ENCODE measurements at places on chromosomes 3 and 15.

DNA sequence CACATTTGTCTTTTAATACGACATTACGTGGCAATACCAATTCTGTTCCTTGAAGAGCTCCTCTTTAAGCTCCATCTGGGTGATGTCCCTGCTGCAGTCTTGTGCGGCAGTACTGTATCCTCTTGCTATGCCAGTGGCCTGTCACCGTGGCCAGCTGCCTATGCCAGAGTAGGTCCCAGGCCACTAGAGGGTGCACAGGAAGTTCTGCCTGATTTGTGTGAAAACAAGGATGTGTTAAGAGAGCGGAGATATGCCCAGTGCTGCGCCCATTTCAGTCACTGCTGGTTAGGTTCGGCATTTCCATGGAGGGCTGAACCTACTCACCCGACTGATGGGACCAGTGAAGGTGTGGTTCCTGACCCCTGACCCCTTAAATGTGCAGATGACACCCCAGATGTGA is 25.2 kb downstream of the NIPA1 start:
- no peak for DNase-seq

- DNase-seq, result no peak
These were observed 2.0 kb downstream of the EPHB3 start for GRCh38 chr3:184563561-184563925.

DNA sequence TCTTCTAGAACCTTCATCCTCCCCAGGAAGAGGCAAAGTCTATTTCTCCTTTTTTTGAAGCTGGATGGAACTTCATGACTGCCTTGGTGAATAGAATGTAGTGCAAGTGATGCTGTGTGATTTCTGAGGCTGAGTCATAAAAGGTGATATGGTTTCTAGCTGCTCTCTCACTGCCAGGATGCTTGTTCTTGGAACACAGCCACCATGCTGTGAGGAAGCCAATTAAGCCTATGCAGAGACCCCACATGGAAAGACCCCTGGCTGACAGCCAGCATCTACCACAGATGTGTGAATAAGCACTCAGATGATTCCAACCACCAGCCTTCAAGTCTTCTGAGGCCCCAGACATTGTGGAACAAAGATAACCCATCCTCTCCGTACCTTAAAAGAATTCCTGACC is 57.0 kb downstream of the ISL2 start:
- no peak for DNase-seq

DNA sequence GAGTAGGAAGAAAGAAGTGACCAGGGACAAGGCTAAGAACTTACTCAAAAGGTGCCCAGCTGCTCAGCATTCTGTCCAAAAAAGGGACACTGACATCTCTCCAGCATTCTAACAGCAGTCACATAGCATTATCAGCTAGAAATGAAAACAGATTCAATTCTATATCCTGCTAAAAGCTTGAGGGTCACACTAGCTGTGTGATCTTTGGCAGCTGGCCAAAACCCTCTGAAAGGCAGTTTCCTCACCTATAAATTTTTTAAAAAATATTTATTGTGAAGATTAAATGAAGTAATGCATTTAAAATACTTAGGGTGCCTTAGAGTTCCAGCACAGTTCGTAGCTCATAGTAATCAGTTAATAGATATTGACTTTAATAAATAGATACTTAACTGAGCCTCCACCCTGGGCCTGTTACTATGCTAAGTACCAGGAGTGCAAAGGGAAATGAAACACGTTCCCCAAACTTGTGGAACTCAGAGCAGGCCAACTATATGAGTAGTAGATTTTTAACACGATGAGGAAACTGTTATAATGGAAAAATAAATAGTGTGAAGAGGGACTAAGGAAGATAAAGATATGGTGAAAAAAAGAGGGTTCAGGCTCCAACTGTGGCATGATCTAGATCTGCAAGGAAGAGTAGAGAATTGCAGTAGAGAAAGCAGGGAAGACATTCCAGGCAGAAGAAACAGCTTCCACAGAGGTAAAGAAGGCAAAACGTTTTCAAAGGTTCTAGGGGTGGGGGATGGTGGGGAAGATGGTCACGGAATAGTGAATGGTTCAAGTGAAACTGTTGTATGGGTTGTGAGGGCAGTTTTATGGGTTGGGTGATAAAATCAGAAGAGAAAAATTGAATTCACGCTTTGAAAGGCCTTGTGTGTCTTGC is 11.4 kb downstream of the CD86 start:
- no peak for DNase-seq

GRCh38 chr15:48559285-48559684 is 86.2 kb downstream of the FBN1 start:
- peak; percentile 83 for DNase-seq

DNA sequence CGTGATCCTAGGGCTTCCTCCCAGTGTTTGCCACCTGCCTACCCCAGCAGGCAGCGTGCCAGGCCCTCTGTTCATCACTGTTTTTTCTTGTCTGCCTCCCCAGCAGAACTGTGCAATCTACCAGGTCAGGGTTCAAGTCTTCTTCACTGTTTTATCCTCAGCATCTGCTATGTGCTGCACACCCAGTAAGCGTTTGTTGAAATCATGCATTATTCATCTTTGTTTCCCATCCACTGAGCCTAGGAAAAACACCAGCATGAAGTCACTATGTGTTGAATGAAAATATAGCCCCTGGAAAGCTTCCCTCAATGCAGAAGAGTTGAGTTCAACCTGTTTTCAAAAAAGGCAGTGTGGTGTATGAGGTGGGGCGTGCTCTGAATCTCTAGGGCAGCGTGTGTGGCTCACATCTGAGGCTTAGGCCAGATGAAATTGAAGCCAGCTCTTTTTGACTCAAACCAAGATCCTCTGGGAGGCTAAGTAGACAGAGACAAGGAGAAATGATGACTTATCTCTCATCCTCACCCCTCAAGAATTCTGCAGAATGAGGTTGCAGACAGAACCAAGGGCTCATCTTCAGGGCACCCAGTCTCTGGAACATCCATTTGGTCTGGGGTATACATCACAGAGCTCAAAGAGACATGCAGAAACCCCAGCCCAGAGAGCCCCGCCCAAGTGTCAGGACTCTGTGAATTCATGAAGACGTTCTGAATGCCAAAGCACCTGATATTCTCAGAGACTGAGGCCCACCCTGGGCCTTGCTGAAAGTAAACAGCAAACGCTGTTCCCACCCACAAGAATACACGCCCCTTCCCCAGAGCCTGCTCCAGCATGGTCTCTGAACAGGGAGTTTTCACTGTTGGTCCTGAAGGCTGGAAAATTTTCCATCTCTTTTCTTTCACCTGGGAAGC is 5.7 kb upstream of the CAV3 start:
- no peak for DNase-seq

Measured in femur (tissue), 1 donor.